ENCODE measurements at places on chromosomes 7 and 10.
A peak's percentile ranks its signal among the peaks of the same experiment; 100 is the strongest.

DNA sequence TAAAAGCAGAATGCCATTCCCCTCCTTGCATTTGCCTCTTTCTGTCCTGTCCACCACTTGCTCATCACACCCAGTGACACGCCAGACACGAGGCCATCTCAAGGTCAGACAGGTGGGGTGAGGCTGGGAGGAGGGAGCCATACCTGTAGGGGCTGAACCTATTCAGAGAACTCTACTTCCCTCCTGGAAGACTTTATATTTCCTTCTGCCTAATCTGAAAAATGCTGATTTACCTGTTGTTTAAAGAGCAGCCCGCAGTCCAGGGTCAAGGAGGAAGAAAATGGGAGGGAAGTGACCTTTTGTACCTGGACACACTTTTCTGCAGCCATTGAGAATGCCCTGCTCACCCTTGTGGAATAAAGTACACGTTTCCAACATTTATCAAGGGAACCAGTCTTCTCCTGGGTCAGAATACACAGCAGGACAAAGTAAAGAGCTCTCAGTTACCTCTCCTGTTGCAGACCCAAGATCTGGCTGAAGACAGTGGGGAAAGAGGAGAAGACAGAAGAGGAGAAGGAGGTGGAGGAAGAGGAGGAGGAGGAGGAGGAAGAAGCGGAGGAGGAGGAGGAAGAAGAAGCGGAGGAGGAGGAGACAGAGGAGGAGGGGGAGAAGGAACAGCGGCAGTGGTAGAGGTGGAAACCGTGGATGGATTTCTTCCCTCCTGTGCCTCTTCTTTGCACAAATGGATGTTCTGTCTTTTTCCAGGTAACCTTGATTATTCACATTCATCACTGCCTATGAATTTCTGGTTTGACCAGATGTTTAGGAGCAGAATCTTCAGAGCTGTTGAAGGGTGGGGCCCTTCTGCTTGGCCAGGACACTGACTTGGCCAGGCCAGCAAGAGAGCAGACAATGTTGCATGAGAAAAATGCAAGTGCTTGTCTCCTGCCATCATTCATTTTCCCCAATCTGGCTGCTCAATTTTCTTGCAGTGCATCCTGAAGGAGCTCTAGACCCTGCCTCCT, 1.2 kb upstream of the BLNK start:
- DNase-seq = no peak

- DNase-seq = no peak
These were observed 30.6 kb upstream of the GATA3 start for GRCh38 chr10:8023851-8024250.

- DNase-seq = no peak
These were observed 93.9 kb downstream of the DNAJB6 start for GRCh38 chr7:157430721-157431120.

DNA sequence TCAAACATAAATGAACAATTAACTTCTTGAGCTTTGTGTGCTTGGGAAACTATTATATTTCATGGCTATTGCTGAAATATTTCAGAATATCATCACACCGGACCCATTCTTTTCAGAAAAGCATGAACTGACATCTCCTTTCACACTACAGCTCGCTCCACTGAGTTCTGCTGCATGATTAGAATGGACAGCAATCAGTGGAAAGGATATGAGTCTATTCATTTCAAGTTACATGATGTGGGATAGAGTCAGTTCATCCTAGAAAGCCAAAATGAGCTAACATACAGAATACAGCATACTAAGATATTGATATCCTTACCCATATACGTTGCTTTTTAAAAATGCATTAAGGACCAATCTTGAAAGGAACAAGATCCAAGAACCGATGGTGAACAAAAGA, 1.1 kb upstream of the FAM53B start:
- no peak for DNase-seq

- no peak for DNase-seq
These were observed 22.8 kb downstream of the VSTM4 start for GRCh38 chr10:49092477-49092876.

DNA sequence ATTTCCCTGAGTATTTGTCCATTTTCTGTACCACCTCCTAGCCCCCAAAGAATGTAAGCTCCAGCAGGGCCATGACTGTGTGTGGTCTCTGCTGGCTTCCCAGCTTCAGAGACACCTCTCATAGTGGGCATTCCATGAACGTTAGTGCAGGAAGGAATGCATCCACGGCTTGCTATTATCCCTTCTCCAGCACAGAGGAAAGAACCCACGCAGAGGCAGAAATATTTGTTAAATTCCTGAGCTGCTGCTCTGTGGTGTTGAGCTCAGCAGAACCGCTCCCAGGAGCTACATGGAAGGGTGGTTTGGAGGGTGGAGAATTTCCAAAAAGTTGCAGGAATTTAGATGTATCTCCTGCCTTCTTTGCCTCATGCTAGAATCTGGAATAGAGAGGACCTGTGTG, 275.2 kb downstream of the POU6F2 start:
- no peak for DNase-seq

- no peak for DNase-seq
These were observed 261.5 kb downstream of the CDK14 start for GRCh38 chr7:90857603-90858002.

DNA sequence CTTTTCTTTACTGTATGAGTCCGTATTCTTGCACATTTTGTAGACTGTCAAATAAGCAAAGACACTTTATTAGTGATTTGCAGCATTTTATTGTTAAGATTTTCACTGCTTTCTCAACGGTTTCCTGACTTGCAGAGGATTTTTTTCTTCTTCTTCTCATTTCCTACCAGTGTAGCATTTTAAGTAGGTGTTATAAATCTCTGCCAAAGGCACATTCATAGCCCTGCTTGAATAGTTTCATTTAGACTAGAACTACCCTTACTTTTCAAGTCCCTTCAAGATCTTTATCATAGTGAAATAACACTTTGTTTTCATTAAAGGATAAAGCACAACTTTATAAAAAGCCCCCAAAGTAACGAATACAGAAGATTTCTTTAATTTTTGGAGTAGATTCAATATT, 271.4 kb downstream of the TSPAN12 start:
- no peak for DNase-seq

GRCh38 chr10:91349381-91349780, 60.8 kb upstream of the HECTD2 start:
- no peak for DNase-seq

DNA sequence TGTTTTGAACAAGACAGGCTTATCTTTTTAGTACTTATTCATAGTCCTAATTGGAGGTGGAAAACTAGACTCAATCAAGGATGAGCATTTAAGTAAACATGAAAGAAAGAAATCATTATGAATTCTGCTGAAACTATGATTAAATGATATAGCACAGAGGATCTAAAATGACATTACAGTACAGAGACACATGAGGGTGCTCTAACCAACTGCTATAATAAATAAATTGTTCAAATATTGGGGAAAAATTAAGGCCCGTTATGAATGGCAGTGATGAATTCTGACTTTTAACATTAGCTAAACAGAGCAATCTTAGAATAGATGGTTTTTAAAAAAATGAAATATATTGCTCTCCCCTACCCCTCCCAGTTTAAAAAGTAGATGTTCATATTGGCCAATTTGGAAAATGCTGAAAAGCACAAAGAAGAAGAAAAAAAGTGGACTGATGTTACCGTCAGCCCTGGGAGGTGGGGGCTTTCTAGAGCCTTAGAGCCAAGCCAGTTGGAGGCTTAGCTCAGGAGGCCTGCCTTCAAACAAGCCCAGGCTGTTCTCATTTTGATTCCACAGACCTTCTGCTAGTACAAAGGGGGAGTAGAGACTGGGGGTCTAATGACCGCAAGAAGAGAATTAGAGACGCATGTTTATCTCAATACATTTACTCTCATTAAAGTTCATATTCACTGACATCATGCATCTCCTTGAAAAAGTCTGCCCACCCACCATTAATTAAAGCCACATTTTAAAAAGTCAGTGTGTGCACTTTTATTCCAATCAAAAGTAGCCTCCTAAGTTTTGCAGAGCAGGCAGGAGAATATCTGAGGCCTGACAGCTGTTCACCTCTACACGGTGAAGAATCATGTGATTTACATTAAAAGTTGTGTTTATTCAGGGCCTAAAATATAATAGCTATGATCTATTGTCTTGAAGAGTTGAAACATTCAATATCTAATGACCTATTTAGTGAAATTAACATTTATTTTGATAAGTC, 10.0 kb downstream of the WNT2 start:
- DNase-seq = no peak

GRCh38 chr10:75203724-75204123, 6.9 kb upstream of the VDAC2 start:
- no peak for DNase-seq

DNA sequence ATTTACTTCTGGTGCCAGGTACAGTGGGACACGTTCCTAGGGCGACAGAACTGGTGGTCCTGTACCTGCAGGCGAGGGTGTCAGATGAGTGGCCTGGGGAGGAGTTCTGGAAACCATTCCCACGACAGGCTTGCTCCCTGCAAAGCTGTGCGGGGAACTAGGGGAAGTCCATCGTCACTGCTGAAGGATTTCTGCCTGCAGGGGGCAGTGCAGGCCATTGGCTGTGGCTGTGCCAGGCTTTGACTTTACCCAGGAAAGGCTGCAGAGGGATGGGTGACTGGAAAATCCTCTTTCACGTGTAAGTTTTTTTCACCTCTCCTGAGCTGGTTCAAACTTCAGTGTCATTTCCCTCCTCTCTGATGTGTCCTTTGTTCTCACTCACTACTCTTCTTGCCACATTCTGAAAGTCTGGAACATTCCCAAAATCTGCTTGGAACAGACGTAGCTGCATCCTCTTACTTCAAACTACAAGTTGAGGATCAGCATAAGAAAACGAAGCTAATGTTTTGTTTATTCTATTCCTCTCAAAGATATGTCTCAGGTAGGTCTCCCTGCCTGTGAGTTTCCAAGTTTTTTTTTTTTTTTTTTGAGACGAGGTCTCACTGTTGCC, 126.5 kb downstream of the SH2D4B start:
- DNase-seq = peak; percentile 76

- DNase-seq = no peak
These were observed 1.2 kb upstream of the CHAT start for GRCh38 chr10:49612513-49613164.

- no peak for DNase-seq
These were observed 85.8 kb upstream of the JAZF1 start for GRCh38 chr7:28266402-28266801.

- no peak for DNase-seq
These were observed 32.7 kb downstream of the ABCB5 start for GRCh38 chr7:20647908-20648776.

GRCh38 chr10:129075927-129076326, 391.1 kb upstream of the MGMT start:
- DNase-seq = no peak

- no peak for DNase-seq
These were observed 59.0 kb upstream of the HABP2 start for GRCh38 chr10:113493882-113494301.

DNA sequence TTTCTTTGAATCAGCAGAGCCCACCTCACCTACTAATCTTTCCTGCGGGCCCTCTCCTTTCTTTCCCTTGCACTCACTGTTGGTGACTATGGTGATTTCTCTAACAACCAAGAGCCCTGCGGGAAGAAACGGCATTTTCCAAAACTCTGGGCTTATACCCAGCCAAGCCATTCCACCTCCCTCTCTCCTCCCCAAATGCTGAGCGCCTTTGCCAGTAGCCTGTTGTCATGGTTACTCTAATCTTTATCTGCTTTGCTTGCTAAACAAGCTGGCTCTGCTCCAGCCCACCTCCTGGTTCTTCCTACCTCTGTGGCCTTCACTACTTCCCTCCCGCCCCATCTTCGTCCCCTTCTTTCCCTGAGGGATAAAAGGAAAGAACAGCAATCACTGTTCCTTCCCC, 86.7 kb downstream of the DGKI start:
- DNase-seq = no peak

- DNase-seq = no peak
These were observed 9.4 kb upstream of the ANKRD22 start for GRCh38 chr10:88861036-88861435.

- DNase-seq = no peak
These were observed 7.2 kb downstream of the RNF133 start for GRCh38 chr7:122691569-122692235.

DNA sequence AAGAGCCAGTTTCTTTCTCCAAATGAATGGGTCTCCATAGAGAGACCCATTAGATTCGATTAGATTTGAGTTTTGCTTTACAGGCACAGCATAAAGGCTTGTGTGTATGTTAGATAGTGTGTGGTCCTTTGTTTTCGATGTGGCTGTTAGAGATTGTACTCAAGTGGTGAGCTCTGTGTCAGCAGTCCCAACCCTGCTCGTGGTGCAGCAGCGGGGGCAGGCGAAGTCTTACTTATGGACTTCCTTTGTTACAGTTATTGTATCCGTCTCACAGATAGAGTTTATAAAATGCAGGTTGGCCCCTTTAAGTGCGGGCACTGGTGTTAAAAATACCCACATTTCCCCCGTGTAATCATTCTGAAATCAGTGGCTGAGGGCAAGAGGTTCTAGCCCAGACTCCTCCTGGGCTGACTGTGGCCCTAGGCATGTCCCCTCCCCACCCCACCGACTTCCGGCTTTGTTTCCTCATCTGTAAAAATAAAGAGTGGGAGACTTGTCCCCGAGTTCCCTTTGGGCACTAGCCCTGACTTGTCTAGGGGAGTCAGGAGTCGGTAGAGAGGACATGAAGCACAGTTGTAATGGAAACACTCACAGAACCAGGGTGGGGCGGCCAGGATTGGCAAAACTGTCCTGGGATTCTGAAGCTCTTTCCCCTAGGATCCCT, 28.6 kb downstream of the MTURN start:
- peak; percentile 33 for DNase-seq

DNA sequence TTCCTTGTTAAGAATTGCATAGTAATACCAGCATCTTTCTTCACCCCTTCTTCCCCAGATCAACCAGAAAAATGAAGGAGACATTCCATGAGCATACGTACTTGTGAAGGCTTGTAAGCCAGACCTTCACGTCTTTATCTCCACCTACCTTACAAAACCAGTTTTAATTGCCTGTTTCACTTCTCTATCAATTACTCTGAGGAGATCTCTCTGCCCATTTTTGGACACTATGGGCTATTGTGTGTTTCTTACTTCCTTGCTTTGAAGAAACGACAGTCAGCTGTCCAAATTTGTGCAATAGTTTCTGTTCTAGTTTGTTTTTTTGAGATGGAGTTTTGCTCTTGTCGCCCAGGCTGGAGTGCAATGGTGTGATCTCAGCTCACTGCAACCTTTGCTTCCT, 349.7 kb upstream of the MBL2 start:
- no peak for DNase-seq

Data from stimulated activated naive CD8-positive, alpha-beta T cell treated with anti-CD3 and anti-CD28 coated beads, Interleukin-15, Interleukin-2, amounts not matched to agents 100 U/mL and 50 U/mL, for 24 hours (primary cell).